ENCODE measurements at places on chromosomes 5 and 9.

DNA sequence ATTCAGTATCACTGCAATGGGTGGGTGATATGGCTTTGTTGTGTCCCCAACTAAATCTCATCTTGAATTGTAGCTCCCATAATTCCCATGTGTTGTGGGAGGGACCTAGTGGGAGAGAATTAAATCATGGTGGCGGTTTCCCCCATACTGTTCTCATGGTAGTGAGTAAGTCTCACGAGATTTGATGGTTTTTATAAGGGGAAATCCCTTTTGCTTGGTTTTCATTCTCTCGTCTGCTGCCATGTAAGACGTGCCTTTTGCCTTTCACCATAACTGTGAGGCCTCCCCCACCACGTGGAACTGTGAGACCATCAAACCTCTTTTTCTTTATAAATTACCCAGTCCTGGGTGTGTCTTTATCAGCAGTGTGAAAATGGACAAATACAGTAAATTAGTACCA is 9.5 kb upstream of the NANS start:
- no peak for DNase-seq

DNA sequence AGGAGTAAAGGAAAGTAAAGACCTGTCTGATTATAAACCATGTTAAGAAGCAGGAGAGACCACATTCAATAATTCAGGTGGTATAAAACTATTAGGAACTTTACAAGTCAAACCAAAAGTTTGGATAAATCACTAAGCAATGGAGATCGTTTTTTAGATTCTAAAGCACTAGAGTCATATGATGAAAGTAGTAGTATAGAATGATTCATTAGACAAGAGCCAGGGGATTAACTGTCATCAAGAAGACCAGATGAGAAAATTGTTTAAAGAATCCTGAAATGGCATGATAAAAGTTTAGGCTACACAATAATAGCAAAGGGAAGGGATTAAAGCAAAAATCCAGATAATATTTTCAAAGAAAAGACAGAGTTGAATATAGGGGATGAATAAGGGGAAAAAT is 12.9 kb upstream of the CARNMT1 start:
- DNase-seq, result no peak

DNA sequence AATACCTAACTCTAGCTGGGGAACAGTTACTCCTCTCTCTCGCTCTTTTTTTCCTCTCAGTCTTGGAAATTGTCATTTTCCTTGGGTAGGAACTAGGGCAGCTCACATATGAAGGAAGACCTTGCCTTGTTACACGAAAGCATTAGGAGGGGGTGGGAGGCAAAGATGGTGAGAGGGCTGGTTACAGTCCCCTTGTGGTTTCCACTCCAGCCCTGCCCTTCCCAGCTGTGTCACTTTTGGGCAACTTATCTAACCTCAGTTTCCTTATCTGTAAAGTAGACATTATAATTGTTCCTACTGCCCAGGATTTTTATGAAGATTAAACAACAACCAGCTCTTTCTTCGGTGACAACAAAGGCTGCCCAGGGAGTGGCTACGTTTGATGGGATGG is 196.2 kb upstream of the CLINT1 start:
- no peak for DNase-seq

- no peak for DNase-seq
These were observed 114.6 kb downstream of the KLHL3 start for GRCh38 chr5:137621306-137621705.

GRCh38 chr5:159052401-159053011 is 47.2 kb downstream of the EBF1 start:
- DNase-seq, result no peak

GRCh38 chr5:82905986-82906385 is 171.2 kb downstream of the TMEM167A start:
- no peak for DNase-seq

DNA sequence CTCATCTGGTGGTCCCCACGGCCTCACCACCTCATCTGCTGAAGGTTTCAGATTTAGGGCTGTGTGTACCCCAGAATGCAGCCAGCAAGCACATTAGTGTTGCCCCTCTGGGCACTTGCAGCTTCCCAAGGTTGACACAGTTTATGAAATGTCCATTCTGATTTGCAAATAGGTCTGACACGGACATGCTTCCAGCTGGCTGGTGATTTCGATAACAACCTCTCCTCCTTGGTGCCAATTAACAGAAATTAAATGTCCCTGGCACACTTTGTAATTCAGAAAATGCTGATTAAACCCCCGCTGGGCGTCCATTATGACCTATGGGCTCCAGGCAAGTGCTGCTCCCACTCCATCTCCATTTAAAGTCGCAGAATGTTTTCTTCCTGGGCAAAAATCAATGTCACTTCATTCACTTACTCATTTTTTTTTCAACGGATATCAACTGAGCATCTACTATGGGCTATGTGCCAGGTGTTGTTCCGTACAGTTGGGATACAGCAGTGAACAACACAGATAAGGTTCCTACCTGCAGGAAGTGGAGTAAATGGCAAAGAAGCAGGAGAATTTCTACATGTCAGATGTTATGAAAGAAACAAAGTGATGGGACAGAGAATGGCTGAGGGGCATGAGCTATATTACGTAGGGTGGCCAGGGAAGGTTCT is 32.0 kb downstream of the PLAC8L1 start:
- DNase-seq, result no peak

- no peak for DNase-seq
These were observed 332.0 kb downstream of the TRIM32 start for GRCh38 chr9:117018966-117019617.

DNA sequence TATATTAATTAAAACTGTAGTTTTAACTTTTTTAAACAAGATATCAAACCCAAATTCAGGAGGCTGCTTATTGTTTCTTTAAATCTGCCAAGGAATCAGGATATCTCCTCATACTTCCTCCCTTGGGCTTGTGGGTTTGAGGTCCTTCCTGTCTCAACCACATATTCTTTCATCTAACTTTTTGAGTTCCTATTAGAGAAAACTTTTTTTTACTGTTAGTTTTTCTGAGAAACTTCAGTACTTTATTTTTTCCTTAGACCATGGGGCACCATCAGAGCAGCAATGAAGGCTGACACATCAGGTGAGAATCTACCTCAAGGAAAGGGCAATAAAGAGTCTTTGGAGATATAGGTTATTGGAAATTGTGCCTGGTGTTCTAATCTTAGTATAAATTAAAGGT is 56.7 kb downstream of the TSSK1B start:
- no peak for DNase-seq

DNA sequence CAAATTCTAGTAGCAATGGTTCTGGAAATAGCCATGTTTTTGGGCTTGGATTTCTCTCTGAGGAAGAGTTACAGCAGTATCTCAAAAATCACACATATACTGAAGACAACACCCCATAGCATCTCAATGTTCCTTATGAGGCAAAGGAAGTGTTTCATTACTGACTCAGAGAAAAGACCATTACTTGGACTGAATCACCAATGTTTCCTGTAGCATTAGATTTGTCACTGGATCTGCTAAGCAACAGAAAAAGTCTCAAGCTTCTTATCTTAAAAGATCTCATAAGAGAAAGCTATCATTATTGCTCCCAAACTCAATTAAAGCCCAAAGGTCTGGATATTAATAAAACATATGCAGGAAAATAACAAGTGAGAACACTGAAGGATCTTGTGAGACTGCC is 272.4 kb downstream of the ADAMTS6 start:
- DNase-seq, result no peak

- DNase-seq, result no peak
These were observed 37.8 kb upstream of the RNF20 start for GRCh38 chr9:101495810-101496209.

DNA sequence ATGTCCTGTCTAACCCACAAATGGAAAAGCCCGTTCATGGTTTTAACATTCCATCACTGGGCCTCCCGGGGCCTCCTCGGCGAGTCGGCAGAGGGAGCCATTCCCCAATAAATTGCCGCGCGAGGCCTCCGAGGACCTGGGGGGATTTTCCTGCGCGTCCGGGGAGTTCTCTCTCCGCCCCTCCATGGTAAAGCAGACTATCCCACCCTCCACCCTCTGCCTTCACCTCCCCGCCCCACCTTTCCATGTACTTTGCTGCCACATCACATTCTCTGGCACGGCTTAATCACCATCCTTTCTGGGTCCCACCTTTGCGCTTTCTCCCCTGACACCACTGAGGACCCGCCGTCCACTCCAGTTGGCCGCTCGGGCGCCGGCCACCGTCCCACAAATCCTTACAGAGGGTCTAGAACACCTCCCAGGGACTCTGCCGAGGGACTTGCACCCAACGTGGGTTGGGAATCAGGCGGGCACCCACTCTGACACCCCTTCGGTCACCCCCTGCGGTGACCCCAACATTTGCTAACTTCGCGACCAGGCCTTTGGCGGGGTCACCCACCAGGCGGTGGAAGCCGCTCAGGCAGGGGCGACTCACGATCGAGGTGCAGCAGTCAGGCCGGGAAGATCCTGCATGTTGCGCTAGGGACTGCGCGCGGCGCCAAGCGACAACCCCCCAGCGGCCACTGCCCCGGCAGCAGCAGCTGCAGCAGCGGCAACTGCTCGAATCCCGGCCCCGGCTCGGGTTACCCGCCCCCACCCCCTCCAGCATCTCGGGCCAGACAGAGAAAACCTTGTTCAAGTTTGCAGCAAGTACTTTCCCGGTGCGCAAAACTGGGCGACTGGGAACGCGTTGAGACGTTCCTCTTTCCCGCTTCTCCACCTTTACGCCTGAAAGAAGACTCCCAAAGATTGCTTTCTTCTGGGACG is at the start of gene MEGF10:
Gene MEGF10, plus strand, starts transcription at position 778 of the 927 bp plus-strand sequence. CDS start 40,513 bp downstream, outside the sequence.
- peak; percentile 84 for DNase-seq

DNA sequence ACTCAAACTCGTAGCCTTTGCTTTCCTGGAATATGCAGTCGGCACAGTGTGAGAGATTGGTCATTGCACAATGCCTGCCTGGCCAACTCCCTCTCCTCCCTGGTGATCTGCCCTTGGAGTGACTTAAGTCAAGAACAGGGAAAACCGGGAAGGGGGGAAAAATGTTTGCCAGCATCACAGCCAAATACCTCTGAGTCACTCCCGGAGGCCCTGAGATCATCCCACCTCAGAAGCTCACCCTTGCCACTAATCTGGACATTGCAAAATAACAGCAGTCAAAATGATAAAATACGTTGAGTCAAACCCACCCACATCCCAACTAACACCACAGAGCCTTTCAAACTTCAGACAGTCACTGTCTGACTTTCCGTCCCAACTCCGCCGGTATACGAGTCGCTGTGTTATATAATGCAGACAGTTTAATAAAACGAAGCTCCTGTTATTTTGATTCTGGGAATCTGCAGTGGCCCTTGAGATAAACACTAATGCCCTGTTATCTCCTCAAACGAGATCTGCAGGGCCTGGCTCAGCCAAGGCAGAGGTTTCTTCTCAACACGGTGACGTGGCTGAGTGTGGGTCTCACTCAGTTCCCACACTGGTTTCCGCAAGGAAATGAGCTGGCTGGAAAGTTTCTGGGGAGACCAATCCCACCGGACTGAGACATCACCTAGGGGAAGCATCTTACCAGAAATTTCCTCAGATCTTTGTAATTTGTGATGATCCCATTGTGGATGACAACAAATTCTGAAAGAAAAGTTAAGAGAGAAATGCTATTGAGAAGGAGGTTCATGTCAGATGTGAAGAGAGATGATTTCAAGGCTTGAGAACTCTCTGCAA is 22.1 kb downstream of the GFPT2 start:
- no peak for DNase-seq

DNA sequence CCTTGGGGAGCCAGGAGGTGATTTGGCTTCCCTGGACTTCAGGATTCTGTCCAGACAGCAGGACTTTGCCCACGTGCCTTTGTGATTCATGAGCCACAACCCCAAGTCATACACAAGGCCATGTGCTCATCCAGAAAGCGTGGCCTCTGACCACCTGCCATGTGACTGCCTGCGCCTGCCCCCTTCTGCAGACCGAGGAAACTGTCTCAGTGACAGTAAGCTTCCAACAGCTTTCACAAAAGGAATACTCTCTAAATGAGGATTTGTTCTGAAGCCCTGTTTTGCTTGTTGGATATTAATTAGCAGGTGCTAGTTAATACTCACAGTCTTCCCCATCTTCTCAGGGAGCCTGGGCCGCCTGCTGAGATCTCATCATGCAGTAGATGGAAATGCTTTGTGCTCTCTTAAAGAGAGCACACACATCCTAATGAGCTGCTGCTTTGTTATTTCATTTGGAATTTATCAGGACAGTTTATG is 36.9 kb upstream of the ANGPTL2 start:
- DNase-seq, result no peak

DNA sequence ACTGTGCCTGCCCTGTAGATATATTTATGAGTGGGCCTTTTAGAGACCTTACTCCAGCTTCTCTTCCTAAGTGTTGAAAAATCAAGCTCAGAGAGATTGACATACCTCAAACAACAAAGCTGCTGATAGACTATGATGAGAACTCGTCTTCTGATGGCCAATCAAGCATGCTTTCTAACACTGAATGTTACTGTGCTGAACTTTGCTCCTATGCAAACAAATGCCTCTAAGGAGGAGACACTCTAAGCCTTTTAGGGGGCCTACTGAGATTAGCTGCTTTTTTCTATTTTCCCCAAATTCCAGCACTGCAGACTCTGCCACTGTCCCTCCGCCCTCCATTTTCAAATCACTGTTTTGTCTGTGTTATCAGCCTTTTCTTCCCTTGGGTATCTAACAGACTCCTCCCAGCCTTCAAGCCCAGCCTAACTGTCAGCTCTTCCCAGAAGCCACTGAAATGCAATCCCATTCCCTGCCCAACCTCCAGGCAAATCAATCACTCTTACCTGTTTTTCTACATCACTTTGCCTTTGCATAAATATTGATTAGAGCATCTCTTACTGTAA is 39.5 kb downstream of the TXNDC8 start:
- DNase-seq, result no peak

GRCh38 chr5:127428748-127429147 is 88.7 kb upstream of the PRRC1 start:
- DNase-seq, result no peak

DNA sequence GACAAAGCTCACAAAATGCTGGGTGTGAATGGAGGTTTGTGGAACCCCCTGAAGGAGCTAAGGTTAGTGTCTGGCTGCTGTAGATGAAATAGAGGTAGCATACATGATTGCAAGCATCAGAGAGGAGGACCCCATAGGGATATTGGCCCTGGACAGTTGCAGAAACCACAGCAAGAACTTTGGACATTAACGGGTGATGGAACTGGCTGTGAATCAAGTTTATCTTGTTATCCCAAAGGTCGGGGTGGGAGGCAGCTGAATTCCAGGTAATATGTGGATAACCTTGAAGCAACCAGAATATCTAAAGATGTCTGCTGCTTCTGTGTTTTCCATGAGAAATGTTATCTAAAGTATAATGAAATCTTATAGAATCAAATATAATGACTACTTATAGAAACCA is 447.7 kb downstream of the ZSWIM6 start:
- no peak for DNase-seq

DNA sequence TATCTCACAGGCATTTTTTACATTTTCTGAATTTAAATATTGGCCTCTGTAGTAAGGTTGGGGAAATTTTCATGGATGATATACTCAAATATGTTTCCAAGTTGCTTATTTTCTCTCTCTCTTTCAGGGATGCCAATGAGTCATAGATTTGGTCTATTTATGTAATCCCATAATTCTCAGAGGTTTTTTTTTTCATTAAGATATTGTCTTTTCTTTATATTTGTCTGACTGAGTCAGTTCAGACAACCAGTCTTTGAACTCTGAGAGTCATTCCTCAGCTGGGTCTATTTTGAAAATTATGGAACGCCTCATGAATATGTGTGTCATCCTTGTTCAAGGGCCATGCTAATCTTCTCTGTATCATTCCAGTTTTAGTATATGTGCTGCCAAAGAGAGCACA is 223.2 kb downstream of the PCSK1 start:
- no peak for DNase-seq

- DNase-seq, result no peak
These were observed at the start of gene ENTPD8 for GRCh38 chr9:137441289-137441934. Gene ENTPD8 (minus strand): TSS chr9:137441357. CDS start chr9:137438285, 3,072 bp downstream.
